Stimulated activated CD4-positive, alpha-beta T cell treated with anti-CD3 and anti-CD28 coated beads, TNF-alpha, amount 100 ng/mL, for 1 hour (primary cell): ENCODE measurements at places on chromosomes 6 and 20.

- no peak for DNase-seq
These were observed 213.3 kb downstream of the ZDHHC14 start for GRCh38 chr6:157594292-157594691.

GRCh38 chr6:98904096-98904495 lies 43.6 kb downstream of the FBXL4 start:
- no peak for DNase-seq

DNA sequence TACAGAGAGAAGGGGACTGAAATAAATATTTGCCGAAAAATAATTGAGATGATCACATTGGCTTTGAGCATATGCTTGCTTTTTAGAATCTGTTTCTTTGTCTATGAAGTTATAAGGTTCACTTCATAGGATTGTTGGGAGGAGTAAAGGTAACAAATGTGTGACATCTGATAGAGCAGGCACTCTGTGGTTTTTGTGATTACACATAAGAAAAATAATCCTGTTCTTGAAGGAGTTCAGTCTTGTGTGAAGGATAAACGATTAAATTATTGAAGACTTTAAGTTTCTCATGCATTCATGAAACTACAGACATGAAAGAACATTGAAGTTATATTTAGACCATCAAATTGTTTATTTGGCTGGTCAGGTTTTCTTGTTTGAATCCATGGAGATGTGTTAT lies 45.0 kb downstream of the QKI start:
- no peak for DNase-seq

DNA sequence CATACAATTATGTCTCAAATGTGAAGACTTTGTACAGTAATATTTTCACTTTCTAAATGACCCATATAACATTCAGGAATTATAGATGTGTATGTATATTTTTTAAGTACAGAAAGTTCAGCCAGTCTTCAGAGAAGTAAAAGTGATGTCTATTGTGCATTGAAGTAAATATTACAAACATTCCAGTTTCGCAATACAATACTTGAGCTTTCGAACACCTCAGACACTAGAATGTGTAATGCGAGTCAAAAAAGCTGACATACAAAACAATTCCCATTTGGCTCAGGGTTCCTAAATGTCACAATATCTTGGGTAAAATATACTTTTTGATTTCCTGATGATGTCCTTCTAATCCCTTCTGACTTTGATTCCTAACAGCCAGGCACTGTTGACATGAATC lies 101.4 kb downstream of the ZNF217 start:
- no peak for DNase-seq

DNA sequence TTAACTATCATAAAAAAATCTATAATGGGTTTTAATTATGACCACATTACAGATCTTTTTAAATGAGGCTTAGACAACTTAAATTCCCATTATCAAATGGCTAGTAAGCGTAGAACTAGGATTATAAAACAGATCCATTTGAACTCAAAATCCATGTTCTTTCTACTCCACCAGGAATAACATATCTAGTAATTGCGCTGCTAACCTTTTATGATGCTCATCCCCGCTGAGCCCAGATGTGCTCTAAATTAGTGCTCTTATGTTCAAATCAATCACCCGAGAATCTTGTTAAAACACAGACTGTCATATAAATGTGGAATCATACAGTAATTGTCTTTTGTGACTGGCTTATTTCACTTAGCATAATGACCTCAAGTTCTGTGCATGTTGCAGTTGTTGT lies 903.1 kb downstream of the PHF3 start:
- DNase-seq = no peak

DNA sequence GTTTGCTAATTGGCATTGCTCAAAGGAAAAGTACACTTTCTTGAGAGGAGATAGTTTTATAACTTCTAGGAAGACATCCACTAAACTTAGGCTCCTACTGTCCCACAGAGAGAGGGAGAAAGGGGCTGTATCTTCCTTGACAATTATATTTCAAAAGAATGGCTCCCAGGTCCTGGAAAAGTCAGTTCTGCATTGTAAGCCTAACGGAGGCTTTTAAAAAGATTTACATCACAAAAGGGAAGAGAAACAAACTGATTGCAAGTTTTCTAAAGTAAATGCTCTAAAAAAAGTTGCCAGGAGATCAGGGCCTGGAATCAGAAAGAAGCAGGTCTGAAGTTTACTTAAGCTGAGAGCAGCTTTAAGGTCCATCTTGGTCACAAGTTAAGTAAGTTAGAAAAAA lies 839.5 kb downstream of the FRK start:
- DNase-seq = no peak

DNA sequence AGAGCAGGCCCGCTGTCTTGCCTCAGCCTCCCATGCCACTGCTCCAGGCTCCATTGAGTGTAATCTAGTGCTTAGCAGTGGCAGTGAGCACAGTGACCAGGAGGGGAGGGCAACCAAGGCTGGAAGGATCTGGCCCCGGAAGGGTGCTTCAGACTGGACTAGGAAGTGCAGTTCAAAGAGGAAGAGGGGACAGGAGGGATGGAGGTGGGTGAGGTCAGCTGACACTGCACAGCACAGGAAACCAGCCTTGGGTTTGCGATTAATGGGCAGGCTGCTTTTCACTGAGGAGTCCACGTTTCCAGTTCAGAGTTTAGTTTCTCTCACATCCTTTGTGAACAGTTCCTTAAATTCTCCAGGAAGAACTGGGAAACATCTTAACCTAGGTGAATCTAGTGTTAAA lies 46.9 kb downstream of the CDS2 start:
- DNase-seq = no peak

DNA sequence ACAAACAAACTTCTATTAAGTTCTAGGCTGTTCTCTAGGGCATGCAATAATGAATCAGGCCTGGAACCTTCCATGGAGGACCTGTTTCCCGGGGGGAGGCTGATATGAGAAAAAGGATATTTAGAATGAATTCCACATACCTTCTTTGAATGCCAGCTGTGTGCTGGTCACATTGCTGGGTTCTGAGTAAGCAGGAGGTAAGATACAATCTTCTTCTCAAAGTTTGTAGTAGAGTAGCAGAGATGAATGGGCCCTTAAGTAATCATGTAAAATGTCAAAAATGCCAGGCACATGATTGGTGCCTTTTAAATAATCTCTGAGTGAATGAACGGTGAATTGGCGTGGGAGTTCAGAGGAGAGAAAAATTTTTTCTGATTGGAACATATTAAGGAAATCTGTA lies 47.4 kb downstream of the TGM2 start:
- no peak for DNase-seq

DNA sequence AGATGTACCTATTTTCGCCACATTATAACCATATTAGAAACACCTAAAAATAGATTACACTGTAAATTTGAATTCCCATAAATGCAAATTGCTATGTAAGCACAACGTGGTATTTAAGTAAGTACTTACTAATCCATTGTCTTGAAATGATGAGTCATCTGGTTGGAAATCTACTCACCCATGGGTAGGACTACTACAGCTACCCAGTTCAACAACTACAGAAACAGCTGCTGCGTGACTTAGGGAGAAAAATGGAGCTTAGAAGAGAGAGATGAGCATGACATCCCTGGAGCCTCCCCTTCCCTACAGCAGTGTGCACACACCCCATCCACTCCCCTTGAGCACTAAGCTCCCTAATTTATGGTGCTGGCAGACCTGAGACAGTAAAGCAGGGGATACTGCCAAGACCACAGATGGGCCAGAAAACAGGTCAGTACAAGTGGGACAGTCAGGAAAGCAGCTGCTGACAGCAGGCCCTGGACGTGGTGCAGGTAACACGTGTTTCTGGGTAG lies 26.9 kb downstream of the RRAGD start:
- no peak for DNase-seq

- no peak for DNase-seq
These were observed 134.9 kb upstream of the BACH2 start for GRCh38 chr6:90431576-90431975.

GRCh38 chr6:38552121-38552520 lies 87.6 kb downstream of the BTBD9 start:
- no peak for DNase-seq

- no peak for DNase-seq
These were observed 167.5 kb upstream of the PMEPA1 start for GRCh38 chr20:57877131-57877824.

- no peak for DNase-seq
These were observed 49.0 kb upstream of the HTR1E start for GRCh38 chr6:86888301-86888700.

DNA sequence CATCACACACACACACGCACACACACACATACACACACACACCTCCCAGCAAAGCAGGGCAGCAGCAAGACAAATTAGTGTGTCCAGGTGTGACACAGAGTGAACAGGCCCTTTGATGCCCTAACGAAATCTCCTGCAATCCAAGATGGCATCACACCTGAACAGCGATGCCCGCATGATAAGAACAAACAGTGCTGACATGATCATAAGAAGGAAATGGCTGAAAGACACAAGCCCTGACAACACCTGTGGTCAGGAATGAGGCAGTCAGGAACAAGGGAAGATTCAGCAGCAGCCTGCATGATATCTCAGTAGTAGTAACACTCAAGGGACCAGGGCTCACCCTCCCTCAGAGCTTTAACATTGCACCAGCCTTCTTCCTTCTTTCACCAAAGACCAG lies 156.9 kb downstream of the FAXC start:
- DNase-seq = no peak

DNA sequence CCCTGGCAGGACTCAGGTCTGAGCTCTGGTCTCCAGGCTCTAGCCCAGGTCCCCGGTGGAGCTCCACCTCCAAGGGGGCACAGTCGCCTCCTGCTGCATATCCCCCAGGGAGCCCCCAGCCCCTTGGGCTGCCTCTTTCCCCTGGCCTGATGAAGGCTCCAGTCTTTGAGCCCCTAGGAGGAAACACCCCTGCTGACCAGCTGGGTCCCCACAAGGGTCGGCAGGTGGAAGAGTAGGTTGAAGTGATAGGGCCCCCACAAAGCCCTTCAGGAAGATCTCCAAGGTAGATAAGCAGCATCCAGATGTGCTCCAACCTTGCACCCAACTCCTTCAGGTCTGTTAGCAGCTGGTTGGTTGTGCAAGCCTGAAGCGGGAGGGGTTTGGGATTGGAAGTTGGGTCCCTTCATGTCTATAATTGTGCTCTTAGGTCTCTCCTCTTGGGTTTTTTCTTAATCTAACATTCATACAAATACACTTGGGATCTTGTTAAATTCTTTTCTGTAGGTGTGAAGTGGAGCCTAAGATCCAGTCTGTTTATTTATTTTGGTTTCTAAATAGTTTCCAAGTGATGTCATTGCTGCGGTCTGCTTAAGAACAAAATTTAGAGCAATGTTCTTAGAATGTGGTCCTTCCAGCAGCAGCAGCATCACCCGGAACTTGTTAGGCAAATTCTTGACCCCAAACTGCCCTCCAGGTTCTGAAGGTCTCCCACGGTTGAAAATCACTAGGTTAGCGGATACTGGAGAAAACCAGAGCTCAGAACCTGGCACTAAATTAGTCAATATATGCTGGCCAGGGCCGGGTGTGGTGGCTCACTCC lies 5.1 kb downstream of the UBE2C start:
- DNase-seq = no peak

DNA sequence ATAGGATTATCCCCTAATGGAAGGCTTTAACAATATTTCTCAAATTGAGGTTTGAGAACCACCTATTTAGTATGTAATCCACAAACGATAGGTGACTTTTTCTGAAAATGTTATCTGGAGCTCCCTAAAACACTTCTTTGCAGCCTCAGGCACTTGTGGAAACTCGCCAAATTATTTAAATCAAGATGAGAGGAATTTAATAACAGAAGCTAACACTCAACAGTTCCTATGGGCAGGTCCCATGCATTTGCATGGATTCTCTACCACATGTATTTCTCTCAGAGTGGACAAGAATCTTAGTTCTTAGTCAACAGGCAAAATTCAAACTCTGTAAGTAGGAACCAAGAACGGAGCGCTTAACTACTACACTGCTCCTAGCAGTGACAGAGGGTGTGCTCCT lies 20.7 kb downstream of the SOX4 start:
- DNase-seq = no peak

- no peak for DNase-seq
These were observed 551 bp downstream of the TREML2 start for GRCh38 chr6:41200296-41200900.

GRCh38 chr6:121435444-121436069 lies at the start of gene GJA1:
TSS of gene GJA1 (plus strand) at chr6:121435646. CDS start at chr6:121446848, 11,202 bp downstream.
- no peak for DNase-seq

- DNase-seq = no peak
These were observed 614 bp upstream of the TMEM242 start for GRCh38 chr6:157323966-157324300.

DNA sequence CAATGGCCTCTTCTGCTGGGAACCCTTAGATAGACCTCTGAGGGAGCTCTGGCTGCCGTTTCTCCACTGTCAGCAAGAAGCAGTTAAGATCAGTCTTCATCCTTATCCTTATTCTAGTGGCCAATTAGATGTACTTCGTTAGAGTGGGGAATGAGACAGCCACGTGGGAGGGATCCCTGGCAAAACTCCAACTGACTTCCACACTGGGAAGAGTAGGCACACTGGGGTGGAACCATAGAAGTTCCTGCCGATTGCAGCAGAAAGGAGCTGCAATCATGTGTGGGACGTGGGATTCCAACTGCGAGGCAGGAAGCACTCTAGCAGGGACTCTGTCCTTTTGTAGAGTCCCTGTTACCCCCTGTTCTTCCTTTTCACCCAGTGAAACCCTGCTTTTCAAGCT lies 226.3 kb upstream of the RGS17 start:
- no peak for DNase-seq

GRCh38 chr6:129209355-129209754 lies 326.4 kb downstream of the LAMA2 start:
- DNase-seq = no peak
